ENCODE measurements at places on chromosomes 3 and 15. TPM values are rescaled to one million over a fixed set of nuclear protein-coding genes. Genes with fewer than 3 reads are reported as not detected.

PDCD6IP gene
- polyA plus RNA-seq, result 155 TPM

OR5K2 gene
- 0.26 TPM for polyA plus RNA-seq

CHCHD4 gene
- polyA plus RNA-seq, result 18.1 TPM

C2CD4A gene
- 0.86 TPM for polyA plus RNA-seq
